ENCODE measurements at places on chromosomes 2 and 18. TPM values are rescaled to one million over a fixed set of nuclear protein-coding genes. Genes with fewer than 3 reads are reported as not detected.

The HSBP1L1 gene
- total RNA-seq, result 5.2 TPM

GRCh38 chr2:16481351-16481750 lies 184.3 kb downstream of the CYRIA start:
- DNase-seq, result no peak

GRCh38 chr2:189951791-189952535 lies 110.6 kb downstream of the MSTN start:
- peak; percentile 87 for DNase-seq

The PLEKHA3 gene
- total RNA-seq, result 8.3 TPM

The PTPRN gene
- total RNA-seq, result not detected

DNA sequence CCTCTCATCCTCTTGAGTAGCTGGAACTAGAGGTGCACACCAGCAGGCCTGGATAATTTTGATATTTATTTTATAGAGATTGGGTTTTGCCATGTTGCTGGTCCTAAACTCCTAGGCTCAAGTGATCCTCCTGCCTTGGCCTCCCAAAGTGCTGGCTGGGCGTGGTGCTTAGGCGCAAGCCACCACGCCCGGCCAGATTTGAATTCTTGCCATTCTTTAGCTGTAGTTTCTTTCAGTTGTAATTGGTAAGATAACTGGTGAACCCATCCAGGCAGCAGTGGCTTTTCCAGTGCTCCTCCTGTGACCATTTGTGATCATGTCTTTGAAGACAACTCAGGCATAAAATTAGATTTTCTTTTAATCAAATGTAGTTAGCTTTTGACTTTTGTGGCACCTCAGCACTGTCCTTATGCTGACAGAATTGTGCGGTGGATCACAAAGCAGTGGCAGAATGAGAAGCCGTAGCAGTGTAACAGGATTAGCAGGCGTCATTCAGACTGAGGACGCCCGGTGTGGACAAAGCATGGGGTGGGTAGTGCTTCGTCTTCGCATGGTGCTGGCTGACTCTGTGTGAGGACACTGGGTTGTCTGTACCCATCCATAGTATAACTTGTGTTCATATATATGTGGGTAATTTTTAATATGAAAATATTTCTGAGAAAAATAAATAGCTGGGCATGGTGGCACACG lies 30.0 kb upstream of the TOGARAM2 start:
- no peak for DNase-seq

DNA sequence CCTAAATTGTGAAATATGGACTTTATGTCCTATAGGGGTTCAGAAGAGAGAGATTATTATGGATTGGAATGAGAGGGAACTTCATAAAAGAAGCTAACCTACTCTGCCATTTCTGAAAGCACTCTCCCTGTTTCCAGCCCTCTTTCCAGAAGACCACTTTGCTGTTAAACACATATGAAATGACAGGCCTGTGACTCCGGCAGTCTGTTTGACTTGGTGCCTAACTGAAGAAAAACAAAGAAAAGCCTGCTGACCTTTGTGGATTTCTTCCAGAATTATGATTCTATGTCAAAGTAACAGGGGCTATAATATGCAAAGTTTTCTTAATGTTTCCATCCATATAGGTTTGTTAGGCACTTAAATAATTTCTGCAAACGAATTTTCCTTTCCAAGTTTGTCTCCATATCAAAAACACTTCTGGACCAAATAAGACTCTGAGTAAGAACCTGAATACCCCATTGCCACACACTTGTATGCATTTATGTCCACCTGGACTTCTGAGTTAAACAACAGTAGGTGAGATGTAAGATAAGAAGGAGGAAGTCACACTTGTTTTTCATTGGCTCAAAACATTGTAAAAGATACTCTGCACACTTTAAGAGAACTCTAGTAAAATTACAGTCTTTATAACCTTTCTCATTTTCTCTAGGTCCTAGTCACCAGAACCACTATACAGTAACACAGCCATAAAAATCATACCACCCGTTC lies 111.7 kb downstream of the PIEZO2 start:
- no peak for DNase-seq

The OR6B2 gene
- not detected for total RNA-seq

The CAPN13 gene
- not detected for total RNA-seq

The GRHL1 gene
- total RNA-seq, result 0.37 TPM

The ALKAL2 gene
- total RNA-seq, result not detected

DNA sequence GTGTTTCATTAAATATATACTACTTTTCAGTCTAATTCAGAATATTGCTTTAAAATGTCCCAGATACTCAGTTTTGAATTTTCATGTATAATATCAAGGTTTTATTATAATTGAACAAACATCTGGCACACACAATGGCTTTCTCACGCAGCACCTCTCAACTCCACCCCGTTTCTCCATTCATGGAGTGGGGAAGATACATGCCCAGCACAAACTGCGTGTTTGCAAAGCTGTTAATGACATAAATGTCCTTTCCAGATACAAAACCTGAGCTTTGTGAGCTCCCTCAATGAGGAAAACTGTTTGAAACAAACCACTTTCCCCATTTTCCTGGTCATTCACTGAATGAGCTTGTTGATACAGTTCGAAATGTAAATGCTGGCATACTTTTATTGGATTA lies 150.3 kb upstream of the RASGRP3 start:
- DNase-seq, result no peak

The CCBE1 gene
- 0.14 TPM for total RNA-seq

The RDH14 gene
- total RNA-seq, result 25.1 TPM

The ST8SIA5 gene
- 0.09 TPM for total RNA-seq

The PDE11A gene
- total RNA-seq, result 0.09 TPM

DNA sequence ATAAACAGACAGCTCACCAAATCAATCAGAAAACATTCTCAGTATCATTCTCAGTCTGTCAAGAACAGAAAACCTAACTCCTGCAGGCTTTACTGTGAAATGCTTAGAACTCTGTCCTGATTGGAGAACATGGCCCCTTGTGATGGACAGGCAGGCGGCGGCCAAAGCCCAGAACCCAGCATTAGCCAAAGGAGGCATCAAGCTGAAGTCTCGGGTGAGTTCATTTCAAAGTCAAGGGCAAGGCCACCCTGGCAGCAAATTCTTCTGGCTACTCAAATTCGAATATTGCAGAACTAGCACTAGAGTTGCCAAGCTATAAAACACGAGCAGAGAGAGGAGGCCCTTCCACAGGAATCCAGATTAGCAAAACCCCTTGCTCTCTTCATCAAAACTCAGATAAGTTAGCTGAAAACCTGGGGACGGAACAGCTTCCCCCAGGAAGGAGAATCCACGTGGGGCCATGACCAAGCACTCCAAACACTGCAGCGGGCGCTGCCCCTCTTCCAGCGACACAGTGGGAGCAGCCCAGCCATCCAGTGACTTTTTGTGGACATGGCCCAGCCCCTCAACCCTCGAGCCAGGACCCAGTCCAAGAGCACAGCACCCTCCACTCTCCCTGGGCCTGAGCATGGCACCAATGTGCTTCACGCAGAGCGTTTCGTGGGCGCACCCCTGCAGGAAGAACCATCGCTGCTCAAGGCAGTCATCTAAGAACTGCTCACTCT lies 98.6 kb downstream of the HDAC4 start:
- no peak for DNase-seq

GRCh38 chr18:13258921-13259320 lies 40.4 kb downstream of the LDLRAD4 start:
- DNase-seq, result no peak

DNA sequence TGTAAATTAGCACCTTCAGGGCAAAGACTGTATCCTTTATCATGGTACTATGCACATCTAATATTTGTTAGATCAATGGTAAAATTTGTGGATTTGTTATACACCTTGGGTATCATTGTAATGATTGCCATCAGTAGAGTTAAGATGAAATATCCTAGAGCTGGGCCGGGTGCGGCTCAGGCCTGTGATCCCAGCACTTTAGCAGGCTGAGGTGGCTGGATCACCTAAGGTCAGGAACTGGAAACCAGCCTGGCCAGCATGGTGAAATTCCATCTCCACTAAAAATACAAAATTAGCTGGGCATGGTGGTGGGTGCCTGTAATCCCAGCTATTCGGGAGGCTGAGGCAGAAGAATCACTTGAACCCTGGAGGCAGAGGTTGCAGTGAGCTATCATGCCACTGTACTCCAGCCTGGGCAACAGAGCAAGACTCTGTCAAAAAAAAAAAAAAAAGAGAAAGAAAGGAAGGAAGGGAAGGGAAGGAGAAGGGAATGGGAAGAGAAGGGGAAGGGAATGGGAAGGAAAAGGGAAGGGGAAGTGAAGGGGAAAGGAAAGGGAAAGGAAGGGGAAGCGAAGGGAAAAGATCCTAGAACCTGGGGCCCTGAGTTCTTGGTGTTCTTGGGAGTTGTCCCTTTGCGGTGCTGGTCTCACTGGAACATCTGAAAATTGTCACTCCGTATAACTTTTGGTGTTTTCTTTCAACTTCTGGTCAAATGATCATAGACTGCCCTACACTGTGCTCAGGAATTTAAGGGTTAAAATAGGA lies 71.1 kb upstream of the NEUROD1 start:
- DNase-seq, result no peak

DNA sequence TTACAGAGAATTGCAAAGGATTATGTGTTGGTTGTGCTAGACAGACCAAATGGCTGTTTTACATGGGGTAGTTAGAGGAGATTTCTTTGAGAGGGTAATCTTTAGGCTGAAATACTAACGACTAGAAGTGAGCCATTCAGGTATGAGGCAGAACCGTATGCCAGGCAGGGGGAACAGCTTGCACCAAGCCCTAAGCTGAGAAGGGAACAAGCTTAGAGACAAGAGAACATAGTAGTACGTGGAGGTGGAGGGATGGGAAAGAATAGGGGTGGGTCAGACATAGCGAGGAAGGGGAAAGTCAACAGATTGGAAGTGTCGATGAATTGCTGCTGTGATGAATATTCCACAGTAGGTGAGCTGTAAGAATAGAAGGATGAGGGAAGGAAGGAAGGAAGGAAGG lies 20.0 kb upstream of the CRIM1 start:
- DNase-seq, result no peak

- DNase-seq, result peak; percentile 35
These were observed 14.7 kb upstream of the EML6 start for GRCh38 chr2:54708584-54709335.

The PPM1G gene
- total RNA-seq, result 164 TPM

The SLC4A3 gene
- total RNA-seq, result 0.17 TPM

The ITGAV gene
- total RNA-seq, result 188 TPM

DNA sequence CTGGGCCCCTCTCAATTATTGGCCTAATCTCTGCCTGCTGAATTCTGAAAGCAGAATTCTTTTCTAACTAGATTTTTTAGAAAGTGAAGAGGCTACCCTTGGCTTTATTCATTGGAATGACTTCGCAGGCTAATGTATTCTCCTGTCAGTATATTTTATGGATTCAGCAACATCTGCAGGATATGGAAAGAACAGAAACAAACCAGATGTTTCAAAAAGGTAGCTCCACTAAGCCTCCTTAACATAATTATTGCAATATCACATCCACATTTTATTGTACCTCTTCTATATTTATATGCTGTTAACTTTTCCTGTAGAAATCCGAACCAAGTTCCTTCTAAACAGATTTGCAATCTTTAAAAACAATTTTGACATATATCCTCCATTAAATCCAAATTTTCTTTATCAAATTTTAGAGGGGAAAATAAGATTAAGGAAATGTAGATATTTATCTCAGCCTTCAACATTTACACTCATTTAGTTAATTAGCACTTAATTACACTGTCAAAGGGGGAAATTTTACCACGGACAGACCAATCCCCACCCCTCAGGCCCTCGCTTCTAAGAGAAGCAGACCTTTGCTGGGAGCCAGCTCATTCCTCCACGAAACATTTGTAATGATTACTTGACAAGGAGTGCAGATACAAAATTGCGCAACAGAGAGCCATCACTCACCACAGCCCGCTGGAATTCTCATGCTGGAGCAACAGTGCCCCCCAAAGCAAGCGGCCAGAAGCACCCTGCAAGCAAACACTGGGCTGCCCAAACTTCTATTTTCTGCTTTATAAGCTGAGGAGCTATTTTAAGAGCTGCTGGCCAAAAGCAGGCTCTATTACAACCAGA lies 253.4 kb downstream of the ETAA1 start:
- DNase-seq, result peak; percentile 74

The SLC25A12 gene
- 12.1 TPM for total RNA-seq

DNA sequence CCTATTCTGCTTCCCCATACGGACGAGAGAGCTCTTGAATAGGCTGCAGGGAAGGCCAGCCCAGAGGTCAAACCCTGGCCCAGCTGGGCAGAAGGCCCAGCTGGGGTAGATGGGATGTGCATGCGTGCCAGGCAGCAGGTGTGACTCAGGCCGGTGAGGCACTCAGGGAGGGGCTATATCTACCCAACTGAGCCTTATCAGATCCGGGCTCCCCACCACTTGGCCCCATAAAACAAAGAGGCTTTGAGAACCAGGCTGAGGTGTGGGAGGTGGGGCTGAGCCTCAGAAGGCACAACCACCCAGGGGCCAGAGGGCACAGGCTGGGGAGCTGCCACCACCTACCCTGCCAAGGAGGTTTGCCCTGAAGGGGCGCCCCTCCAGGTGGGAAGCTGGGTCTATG lies 8.0 kb upstream of the CFAP65 start:
- no peak for DNase-seq

The ANO7 gene
- total RNA-seq, result 1.1 TPM

DNA sequence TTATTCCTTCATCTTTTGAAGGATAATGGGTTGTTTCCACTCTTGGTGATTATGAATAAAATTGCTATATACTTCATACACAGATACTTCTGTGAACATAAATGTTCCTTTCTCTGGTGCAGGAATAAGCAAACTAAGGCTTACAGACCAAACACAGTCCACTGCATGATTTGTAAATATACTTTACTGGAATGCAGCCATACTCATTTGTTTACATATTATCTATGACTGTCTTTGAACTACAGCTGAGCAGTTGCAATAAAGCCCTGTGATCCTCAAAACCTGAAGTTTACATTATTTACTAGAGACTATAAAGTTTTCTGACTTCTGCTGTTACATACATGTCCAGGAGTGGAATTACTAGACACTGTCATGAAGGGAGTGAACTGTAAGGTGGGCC lies 381.0 kb upstream of the CNTNAP5 start:
- DNase-seq, result no peak

GRCh38 chr18:9336827-9337226 lies 2.3 kb downstream of the TWSG1 start:
- DNase-seq, result no peak
